ENCODE measurements at places on chromosomes 13 and 19.
A peak's percentile ranks its signal among the peaks of the same experiment; 100 is the strongest.

DNA sequence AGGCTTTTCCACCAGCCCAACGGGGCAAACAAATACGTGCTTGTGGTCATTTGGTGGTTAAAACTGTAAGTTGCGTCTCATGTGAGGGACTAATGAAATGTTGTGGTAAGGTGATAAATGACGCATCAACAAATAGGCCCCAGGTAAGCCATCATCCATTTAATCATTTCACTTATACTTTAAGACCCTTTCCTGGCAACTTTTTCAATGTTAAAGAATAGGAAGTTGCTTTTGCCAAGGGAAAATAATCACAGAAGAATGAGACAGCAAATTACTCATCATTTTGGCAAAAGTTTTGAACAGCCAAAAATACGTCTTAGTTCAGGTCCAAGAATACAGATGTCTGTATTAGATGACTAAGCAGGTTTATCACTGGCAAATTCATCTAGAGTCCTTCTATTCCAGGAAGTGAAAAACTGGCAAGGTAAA, 660.4 kb downstream of the SLITRK1 start:
- DNase-seq, result no peak

- no peak for DNase-seq
Measured at GRCh38 chr19:29491491-29491890, 34.3 kb upstream of the VSTM2B start.

DNA sequence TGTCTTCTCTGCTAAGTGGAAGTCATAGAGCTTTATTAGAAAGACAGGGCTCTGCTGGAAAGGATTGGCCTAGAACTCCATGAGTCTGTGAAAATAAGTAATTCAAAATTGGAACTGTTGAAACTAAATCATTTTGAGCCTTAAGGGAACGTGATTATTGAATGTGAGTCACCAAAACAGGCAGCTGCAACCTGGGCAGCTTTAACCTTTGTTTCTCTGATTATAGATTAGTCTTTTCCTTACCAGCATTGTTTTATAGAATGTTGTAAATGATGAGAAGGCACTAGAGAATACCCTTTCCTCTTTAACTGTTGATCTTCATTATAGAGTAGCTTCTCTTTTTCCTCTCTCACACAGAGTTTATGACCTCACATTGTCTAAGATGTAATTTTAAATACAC, 638.8 kb upstream of the SLITRK6 start:
- no peak for DNase-seq

DNA sequence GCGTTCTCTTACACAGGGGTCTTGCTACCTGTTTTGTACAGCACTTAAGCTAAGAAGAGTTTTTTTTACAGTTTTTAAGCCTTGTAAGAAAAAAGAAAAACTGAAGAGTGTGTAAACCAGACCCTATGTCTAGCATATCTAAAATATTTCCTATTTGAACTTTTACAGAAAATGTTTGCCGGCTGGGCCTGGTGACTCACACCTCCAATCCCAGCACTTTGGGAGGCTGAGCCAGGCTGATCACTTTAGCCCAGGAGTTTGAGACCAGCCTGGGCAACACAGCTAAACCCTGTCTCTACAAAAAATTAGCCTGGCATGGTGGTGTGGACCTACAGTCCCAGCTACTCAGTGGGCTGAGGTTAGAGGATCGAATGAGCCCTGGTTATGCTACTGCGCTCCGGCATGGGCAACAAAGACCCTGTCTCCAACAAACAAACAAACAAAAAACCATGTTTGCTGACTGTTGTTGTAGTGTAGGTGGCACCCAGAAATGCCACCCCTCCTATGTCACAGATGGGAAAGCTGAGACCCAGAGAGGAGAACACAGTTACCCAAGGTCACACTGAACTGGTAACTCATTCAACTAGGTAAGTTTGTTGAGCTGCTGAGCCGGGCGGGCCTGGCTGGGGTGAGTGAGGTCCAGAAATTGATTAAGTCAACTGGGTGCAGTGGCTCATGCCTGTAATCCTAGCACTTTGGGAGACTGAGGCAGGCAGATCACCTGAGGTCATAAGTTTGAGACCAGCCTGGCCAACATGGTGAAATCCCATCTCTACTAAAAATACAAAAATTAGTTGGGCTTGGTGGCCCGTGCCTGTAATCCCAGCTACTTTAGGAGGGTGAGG, 1.9 kb upstream of the VASP start:
- no peak for DNase-seq

DNA sequence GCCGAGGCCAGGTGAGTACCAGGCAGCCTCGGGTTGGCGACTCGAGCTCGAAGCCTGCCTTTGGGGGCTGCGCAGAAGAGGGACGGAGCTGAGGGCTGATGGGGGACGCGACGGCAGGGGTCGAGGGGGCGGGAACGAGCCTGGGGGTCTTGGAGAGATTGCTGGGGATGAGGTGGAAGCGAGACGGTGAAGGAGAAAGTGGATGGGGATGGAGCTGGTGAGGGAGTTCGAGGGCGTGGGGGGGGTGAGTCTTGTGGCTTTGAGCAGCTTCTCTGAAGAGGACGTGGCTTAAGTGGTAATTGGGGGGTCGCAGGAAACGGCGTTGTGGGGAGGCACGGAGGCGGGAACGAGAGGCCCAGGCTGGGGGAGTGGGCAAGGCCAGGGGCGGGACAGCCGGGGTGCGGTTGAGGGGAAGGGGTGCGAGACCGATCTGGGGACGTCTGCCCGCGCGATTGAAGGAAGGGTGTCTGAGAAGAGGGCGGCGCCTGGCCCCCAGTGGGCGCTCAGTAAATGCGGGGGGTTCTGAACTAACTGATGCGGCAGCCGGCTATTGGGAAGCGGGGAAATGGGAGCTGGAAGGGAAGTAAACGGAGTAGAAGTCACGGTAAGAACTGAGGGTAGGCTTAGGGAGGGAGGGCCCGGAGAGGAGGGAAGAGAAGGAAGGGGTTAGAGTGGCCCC, 426 bp downstream of the MYO9B start:
- DNase-seq, result peak; percentile 47

- DNase-seq, result no peak
Measured at GRCh38 chr13:65911546-65912193, 1318.5 kb downstream of the PCDH9 start.

DNA sequence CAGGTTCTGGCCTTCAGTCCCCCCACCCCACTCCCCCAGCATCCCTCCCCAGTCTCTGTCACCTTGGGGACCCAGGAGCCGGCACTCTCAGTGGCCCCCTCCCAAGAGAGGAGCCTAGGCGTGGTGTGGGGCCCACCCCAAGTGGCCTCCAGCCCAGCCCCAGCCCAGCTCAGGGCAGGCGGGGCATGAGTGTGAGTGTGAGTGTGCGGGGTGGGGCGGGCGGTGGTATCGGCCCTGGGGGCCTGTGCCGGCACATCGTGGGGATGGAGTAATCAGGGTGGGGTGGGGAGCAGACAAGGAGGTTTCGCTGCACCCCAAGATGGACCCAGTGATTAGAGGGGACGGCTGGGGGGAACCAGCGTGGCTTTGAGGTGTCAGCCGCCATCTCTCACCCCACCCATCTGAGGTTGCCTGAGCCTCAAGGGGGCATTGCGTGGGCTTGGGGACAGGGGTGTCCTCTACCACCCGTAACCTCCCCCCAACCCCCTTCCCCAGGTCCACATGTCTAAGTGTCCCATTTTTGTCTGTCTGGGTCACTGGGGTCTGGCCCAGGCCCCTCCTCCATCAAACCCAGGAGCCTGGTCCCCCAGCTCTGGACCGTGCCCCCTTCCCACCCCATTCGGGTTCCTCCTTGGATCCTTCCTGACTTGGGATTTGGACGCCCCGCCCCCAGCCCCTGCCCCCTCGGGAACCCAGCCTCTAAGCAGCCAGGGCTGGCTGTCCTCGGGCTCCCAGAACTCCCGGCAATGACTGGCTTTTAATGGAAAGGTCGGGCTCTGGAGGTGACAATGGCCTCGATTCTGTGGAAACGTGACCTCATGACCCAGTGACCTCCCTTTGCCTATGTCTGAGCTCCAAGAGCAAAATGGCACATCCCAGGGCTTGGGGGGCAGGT, 6.9 kb upstream of the SULT2B1 start:
- no peak for DNase-seq

DNA sequence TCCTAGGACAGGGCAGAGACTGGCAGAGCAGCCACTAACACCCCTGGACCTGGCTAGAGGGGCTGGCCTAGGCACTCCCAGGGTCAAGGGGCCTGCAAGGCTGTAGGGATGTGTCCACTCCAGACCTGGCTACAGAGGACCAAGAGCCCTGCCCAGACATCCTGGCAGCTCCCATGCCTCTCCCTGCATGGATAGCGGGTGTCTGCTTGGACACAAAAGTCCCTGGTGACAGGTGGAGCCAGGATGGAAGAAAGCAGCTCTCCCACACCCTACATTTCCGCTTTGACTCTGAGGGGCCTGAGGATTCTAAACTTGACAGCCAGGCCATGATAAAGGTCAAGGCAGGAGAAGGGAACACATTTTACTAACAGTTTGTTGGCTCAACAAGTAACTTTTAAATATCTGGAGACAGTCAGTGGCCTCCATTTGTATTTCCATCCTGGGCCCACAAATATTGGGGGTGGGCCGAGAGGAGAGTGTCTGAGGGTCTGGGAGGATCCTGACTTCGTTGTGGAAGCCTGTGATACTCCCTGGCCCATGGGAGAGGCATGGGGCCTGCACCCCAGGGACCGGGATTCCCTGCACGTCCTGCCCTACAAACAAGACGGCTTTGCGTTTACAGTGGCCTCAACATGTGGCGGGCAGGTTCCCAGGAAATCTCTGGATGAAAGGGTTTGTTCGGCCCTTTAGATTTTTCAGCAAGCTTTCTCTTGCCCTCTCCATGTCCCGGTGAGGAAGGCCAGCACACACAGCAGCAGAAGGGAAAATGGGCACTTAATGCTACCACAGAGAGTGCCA, 19.8 kb upstream of the SLC7A9 start:
- DNase-seq, result no peak

DNA sequence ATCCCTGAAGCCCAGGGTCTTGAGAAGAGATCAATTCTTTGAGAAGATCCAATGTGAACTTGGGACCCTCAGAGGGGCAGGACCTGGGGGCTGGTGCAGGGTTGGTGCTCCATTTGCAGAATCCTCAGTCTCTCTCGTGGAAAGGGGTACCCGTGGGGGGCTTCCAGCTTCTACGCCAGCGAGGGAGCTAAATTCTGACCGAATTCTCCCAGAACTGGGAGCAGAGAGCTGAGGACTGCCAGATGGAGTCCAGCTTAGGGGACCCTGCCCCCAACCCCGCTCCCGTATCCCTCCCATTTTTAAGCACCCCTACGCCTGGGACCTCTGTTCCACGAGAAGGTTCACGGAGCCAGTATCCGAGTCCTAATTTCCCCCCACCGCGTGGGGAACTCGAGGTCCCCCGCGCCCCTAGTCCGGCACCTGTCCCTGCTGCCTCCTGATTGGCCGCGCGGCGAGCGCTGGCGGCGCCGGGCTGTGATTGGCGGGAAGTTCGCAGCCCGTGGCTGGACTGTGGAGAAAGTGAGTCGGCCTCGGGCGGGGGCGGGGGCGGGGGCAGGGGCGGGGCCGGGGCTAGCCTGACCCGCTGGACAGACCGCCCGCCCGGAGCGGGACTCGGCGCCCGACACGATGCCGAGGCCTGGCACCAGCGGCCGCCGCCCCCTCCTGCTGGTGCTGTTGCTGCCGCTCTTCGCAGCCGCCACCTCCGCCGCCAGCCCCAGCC, 4.4 kb upstream of the LTBP4 start:
- peak; percentile 45 for DNase-seq

- DNase-seq, result peak; percentile 30
Measured at GRCh38 chr19:49151267-49152118, 3.7 kb downstream of the HRC start.

GRCh38 chr13:30570691-30571090, 47.0 kb upstream of the USPL1 start:
- no peak for DNase-seq

GRCh38 chr19:8209462-8210378, 550 bp downstream of the CERS4 start:
- DNase-seq, result peak; percentile 71

- no peak for DNase-seq
Measured at GRCh38 chr19:14510311-14511228, 7.6 kb downstream of the DNAJB1 start.

GRCh38 chr19:58555369-58555885, 522 bp upstream of the CHMP2A start:
- no peak for DNase-seq

GRCh38 chr13:98576963-98577835, at the start of gene STK24:
Gene STK24, minus strand, starts transcription at chr13:98577107. Its CDS starts 321 bp downstream, at chr13:98576786.
- peak; percentile 80 for DNase-seq

GRCh38 chr19:35596366-35596999, 10.5 kb downstream of the PMIS2 start:
- DNase-seq, result peak; percentile 31

DNA sequence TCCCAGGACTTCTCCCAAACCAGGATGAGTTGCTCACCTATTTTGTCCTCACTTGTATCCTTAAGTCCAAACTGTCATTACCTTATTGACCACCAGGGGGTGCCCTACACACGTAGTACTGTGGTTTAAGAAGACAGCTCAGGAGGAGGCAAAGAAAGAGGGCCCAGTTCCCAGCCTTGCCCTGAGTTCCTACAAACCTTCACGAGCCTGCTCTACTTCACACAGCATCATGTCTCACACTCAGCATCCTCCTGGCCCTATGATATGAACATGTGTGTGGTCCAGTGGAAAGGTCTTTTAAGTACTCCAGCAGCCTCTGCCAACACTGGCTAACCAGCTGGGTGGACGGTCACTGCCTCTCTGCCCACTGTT, 8.1 kb upstream of the ZNF784 start:
- peak; percentile 93 for DNase-seq

GRCh38 chr13:30892966-30893365, 13.1 kb upstream of the MEDAG start:
- DNase-seq, result peak; percentile 11

GRCh38 chr19:2041433-2041682, 9.7 kb downstream of the MKNK2 start:
- DNase-seq, result no peak

DNA sequence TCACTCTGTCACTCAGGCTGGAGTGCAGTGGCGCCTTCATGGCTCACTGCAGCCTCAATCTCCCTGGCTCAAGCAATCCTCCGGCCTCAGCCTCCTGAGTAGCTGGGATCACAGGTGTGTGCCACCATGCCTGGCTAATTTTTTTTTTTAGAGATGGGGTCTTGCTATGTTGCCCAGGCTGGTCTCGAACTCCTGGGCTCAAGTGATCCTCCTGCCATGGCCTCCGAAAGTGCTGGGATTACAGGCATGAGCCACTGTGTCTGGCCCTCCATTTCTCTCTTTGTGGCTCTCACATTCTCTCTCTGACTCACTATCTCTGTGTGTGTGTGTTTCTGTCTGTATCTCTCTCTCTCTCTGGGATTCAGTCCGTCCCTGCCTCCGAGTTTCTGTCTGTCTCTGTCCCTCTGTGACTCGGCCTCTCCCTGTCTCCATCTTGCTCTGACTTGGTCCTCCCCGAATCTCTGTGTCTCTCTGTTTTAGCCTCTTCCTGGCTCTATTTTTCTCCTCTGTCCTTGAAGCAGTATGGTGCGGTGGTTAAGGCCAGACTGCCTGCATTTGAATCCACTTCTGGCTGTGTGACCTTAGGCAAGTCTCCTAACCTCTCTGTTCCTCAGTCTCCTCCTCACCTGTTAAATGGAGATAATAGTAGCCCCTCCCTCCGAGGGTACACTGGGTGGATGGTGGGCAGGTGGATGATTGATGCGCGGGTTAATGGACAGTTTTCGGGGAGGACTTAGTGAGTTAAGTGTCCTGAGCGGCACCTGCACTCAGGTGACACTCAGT, 11.0 kb downstream of the MEIS3 start:
- no peak for DNase-seq

- DNase-seq, result no peak
Measured at GRCh38 chr13:47545201-47546024, 455.7 kb downstream of the SUCLA2 start.

GRCh38 chr19:49094505-49095482, 9.5 kb downstream of the SNRNP70 start:
- no peak for DNase-seq

GRCh38 chr13:43122791-43123190, 99.4 kb downstream of the DNAJC15 start:
- DNase-seq, result no peak

GRCh38 chr19:35545855-35546381, 492 bp downstream of the TMEM147 start:
- peak; percentile 87 for DNase-seq
